ENCODE measurements at places on chromosomes 3 and 15.

DNA sequence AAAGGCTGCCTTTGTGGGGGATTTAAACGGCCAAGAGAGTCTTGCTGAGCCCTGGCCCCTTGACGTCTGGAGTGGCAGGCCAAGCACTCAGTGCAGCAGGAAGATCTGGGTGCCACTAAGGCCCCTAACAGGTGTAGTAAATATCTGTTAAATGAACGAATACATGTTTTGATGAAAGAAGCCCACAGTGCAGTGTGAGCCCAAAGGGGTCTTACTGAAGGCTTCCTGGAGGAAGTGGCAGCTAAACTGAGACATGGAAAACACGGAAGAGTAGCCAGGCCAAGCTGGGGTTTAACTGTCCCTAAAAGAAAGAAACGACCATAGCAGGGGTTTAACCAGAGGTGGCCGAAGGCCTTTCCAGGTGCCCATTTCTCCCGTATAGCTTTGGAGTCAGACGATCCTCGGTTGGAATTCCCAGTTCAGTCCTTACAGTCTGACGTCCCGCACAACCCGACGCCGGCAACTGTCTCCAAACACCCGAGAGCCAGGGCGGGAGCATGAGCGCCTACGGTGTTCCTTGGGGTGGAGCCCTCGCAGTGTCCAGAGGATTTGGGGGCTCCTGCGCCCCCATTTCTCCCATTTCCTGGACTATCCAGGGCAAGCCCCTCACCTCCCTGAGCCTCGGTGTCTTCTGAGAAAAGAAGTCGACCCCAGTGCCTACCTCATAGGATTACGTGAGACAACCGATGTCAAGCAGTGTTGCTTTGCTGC lies 910 bp upstream of the ABHD6 start:
- DNase-seq = no peak

GRCh38 chr3:141575879-141576743 lies 89.3 kb downstream of the RASA2 start:
- DNase-seq = peak; percentile 27

- DNase-seq = no peak
Measured at GRCh38 chr3:15513116-15513515, 8.4 kb downstream of the COLQ start.

GRCh38 chr3:123036352-123037014 lies 8.9 kb upstream of the SEMA5B start:
- no peak for DNase-seq

DNA sequence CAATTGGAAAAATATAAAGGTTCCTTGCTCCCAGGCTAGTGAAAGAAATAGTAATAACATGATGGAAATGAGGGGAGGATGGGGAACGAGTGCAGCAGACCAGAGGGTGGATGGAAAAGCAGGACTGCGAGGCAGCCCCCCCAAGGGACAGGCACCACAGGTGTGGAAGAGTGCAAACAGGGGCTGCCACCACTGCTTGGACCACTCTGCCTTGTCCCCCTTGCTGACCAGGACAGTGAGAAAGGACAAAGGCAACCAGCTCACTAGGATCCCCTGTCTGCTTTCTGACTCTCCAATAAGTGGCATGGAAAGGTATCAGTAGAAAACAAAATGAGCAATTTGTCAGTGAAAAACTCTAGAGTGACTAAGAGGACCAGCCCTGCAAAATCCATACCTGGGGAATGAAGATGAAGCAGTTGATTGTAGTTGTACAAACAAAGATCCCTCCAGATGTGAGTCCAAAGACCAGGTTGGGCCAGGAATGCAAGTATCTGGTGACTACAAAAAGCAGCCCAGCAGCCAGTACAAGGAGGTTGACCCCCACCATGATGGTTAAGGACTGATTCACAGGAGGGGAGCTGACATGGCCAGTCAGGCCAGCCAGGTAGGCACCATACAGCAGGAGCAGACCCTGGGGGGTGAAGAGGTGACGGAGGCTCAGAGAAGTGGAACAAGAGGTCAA lies 86.6 kb upstream of the GSK3B start:
- DNase-seq = no peak

DNA sequence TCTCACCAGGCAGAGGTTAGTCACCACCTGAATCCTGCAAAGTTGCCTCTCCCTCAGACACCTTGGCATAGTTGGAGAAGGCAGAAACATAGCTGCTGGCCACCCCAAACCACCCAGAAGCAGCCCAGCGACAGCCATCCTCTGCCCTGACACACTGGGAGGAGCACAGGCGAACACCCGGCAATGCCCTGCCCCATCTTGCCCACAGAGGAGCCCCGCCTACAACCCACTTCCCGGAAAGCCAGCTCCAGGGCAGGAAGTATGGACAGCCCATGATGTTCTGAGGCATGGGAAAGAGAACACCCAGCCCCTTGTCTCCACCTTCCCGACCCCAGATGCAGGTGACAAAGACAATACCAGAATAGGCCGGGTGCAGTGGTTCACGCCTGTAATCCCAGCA lies 12.6 kb upstream of the SHISA5 start:
- no peak for DNase-seq

DNA sequence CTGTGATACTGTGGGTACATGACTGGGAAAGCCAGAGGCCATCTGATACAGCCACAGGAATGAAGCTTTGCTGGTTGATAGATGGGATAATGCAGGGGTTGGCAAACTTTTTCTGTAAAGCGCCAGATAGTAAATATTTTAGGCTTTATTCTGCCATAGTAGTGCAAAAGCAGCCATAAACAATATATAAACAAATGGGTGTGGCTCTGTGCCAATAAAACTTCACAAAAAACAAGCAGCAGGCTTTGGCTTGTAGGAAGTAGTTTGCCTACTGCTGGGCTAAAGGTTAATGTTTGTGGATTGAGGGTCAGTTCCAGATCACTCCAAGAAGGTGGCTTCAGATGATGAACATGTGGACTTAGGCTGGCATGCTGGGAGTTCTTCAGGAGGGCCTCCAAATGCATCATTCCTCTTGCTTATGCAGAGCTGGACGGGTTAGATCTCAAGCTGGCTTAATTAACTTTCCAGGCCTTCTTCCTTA lies 305.7 kb downstream of the RPLP1 start:
- DNase-seq = peak; percentile 20

GRCh38 chr15:101401286-101401685 lies 88.2 kb downstream of the PCSK6 start:
- DNase-seq = no peak

DNA sequence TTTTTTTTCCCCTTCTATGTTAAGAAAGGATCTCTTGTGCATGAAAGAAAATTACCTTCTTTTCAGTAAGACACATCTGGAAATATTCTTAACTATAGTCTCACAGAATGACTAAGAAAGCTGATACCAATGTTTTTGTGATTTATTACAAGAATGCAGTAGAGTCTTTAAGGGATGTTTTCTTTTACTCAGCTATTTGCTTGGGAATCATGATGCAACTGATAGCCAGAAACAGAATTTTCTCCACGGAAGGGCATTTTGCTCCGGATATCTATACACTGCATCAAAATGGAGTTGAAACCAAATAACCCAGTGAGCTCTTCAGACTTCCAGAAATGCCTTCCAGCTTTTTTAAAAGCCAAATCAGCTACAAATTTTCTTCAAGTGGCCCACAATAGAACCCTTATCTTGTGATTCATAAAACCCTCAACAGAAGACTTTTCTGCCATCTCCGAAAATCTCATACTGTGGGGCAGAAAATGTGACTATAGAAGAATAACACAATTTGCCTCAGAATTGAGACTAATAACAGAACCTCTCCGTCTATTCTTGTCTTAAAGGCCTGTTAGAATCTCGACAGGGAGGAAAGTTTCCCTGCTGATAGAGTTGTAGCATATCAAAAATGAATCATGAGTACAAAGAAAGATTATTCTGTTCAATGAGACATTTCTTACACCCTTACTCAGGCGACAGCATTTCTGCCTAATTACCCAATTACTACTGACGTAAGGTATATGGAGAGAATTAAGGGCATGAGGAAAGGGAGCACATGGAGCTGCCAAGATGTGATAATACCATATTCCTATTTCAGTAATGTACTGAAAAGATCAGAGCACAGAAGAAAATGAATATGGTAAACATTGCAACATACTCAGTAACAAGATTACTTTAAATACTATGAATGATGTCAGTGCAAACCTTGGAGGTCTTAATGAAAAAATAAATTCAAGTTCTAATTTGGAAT lies 900.1 kb downstream of the ROBO1 start:
- DNase-seq = no peak

DNA sequence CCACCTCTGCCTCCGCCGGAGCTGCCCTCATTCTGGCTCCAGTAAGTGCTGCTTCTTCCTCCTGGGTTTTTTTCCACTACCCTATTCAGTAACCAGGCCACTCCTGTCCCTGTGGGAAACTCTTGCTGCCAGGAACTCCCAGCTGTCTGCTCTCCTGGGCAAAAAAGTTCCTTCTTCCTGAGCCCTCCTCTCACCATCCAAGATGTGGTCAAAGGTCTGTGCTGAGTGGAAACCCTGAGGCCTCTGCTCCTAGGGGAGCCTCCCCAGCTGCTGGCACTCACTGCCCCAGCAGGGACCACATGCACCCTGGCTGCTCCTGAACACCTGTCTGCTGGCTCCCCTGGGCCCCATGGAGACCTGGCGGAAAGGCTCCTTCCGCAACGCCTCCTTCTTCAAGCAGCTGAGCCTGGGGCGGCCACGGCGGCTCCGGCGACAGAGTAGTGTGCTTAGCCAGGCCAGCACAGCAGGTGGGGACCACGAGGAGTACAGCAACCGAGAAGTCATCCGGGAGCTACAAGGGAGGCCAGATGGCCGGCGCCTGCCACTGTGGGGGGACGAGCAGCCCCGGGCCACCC lies 454 bp downstream of the C15orf62 start:
- no peak for DNase-seq

GRCh38 chr3:23644676-23645075 lies 161.1 kb upstream of the UBE2E1 start:
- DNase-seq = no peak

DNA sequence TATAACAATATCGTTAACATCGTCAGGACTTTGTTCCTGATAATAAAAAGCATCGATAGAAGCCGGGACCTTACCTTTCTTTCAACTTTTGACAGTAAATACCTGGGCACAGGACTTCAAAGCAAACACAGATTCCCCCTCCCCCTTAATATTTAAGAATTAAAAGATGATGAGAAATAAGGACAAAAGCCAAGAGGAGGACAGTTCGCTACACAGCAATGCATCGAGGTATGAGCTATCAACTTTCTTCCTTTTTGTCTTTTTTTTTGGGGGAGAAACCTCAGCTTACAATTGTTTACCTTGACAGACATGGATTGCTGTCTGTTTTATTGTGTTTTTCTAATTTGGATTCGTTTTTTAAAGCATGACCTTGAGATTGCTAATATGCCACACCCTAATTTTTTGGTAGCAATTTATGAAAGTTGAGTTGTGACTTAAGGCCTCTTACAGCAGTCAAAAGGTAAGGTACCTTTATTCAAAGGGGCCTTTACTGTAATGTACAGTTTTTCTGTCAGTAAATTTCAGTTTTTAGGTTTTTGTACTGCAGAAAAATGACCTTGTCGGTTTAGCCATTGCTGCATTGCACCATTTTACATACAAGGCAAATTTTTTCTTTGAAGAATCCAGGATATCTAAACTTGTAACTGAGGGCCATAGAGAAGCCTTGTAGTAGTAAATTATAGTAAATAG lies 1.1 kb downstream of the CHD2 start:
- DNase-seq = no peak

- DNase-seq = no peak
Measured at GRCh38 chr15:58677426-58677825, 72.1 kb downstream of the ADAM10 start.

- DNase-seq = no peak
Measured at GRCh38 chr3:1953536-1953935, 145.1 kb upstream of the CNTN4 start.

- no peak for DNase-seq
Measured at GRCh38 chr3:52039846-52040245, 16.5 kb downstream of the DUSP7 start.

- DNase-seq = no peak
Measured at GRCh38 chr3:190605385-190605784, 91.5 kb downstream of the IL1RAP start.

- no peak for DNase-seq
Measured at GRCh38 chr3:166351461-166351860, 514.2 kb upstream of the BCHE start.

- no peak for DNase-seq
Measured at GRCh38 chr3:123276346-123277006, 74.7 kb downstream of the SEC22A start.

GRCh38 chr3:53089511-53089910 lies 40.7 kb downstream of the RFT1 start:
- no peak for DNase-seq

GRCh38 chr3:53747559-53747958 lies 98.7 kb downstream of the CHDH start:
- DNase-seq = no peak

- DNase-seq = peak; percentile 79
Measured at GRCh38 chr15:67838789-67839332, 984 bp downstream of the RNU6-1 start.

- no peak for DNase-seq
Measured at GRCh38 chr3:124315215-124316033, 323.5 kb upstream of the ROPN1 start.

- DNase-seq = no peak
Measured at GRCh38 chr3:39347586-39347876, 18.0 kb downstream of the CCR8 start.

DNA sequence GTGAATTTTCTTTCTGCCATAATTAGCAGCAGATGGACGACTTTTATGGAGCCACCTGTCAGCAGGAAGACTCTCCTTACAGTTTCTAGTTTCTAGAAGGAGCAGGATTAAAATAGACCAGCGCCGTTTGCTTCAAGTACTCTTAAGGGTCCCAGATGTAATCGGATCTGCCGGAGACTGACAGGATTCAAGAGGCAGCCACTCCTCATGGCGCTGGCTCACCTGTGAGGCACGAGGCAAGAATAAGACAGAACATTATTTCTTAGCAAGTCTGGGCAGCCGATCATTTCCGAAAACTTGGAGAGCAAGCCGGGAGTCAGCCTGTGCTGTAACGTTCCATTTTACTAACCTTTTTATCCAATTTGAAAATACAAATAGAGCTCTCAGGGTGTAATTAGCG lies 410.4 kb upstream of the RORA start:
- DNase-seq = no peak

DNA sequence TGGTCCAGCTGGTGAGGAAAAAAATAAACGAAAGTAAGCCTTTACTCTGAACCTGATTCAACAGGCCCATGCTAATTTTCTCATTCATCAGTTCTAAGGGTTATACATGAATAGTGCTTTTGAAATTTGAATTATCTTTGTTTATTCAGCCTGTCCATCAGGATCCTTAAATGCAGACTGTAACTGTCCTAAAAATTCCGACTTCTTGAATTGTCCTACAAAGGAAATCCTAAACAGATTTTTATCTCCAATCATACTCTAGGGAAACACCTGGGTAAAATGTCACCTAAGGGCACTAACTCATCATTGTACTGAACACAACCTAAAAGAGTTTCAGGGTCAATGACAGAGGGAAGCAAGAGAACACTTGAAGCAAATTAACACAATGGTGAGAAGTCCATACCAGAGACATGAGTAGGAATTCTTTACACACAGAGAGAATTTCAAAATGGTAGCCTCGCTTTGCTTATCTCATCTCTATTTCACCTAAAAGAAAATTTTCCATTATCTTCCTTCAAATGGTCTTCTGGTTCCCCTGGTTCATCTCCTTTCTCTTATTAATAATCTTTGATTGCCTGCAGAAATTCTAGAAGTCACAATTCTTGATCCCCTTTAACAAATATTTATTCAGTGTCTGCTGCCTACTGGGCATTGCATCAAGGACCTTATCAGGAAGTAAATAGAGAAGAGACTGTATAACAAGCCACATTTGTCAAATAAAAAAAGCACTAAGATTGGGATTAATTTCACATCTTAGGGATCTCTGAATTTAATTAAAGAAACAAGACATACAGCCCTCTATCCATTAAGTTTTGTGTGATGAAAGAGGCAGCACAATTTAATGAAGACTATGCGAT lies 182.7 kb downstream of the MEIS2 start:
- no peak for DNase-seq

- DNase-seq = no peak
Measured at GRCh38 chr15:64527263-64527984, 67.0 kb downstream of the ZNF609 start.
